GM12878 (cell line): ENCODE measurements at places on chromosomes 1 and 21.

DNA sequence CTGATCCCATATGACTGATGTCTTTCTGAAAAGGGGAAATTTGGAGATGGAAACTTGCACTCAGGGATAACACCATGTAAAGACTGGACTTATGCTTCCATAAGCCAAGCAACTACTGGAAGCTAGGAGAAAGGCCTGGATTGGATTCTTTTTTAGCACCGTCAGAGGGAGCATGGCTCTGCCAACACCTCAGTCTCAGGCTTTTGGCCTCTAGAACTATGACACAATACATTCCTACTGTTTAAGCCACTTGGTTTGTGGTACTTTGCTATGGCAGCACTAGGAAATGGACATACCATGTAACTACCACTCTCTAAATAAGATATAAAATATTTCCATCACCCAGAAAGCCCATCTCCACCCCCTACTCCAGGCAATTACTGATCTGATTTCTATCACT, 139.7 kb downstream of the CYYR1 start:
- no peak for DNase-seq

- DNase-seq = no peak
These were observed 9.6 kb downstream of the LRRC47 start for GRCh38 chr1:3786468-3787348.

DNA sequence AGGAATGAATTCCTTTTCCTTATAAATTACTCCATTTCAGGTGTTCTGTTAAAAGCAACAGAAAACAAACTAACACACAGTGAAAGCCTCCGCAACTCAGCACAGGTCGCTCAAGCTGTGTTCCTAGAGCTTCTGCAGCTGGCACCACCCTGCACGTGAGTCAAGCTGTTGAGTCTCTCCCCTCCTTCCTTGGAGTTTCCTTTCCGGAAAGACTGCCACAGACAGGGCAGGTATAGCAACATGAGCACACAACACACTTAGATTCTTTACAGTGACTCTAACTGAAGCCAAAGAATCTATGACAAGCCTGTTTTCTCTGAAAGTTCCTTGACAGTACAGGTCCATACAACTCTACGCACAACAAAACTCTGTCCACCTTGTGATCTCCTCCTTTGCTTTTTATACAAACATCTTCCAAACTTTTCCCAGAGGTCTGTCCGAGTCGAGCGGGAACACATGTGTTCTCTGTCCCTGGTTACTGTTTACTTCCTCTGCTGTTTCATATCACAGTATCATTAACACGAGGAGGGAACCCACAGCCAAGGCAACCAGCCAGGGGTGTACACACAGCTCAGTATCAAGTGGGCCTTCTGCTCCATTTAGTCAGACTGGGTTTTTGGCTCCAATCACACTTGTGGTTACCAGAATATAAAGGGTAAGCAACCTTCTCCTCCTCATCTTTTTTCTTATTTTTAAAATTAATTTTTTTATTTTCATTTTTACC, 38.7 kb upstream of the DESI2 start:
- DNase-seq = no peak

GRCh38 chr1:41711581-41711980, 207.1 kb downstream of the HIVEP3 start:
- no peak for DNase-seq

GRCh38 chr1:65214340-65215027, 66.5 kb downstream of the AK4 start:
- no peak for DNase-seq

GRCh38 chr1:119958223-119958622, 61.9 kb upstream of the ADAM30 start:
- DNase-seq = no peak

DNA sequence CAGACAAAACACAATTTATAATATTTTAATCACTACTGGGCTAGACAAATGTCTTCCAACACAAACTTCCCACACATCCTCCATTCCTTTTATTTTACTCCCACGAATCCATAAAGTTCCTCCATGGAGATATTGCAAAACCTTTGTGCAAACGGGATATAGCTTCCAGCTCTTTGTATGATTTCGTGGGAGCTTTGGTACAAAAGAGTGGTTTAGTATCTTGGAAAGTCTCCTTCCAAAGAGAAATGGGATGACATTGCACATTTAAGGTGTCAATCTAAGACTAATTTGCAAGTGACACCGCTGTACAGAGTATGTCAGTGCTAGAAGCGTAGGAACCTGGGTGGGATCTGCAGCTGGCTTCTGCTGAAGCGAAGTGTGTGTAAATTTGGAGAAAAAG, 455.2 kb upstream of the RUNX1 start:
- no peak for DNase-seq

- no peak for DNase-seq
These were observed 357 bp upstream of the TXLNA start for GRCh38 chr1:32179193-32179442.

DNA sequence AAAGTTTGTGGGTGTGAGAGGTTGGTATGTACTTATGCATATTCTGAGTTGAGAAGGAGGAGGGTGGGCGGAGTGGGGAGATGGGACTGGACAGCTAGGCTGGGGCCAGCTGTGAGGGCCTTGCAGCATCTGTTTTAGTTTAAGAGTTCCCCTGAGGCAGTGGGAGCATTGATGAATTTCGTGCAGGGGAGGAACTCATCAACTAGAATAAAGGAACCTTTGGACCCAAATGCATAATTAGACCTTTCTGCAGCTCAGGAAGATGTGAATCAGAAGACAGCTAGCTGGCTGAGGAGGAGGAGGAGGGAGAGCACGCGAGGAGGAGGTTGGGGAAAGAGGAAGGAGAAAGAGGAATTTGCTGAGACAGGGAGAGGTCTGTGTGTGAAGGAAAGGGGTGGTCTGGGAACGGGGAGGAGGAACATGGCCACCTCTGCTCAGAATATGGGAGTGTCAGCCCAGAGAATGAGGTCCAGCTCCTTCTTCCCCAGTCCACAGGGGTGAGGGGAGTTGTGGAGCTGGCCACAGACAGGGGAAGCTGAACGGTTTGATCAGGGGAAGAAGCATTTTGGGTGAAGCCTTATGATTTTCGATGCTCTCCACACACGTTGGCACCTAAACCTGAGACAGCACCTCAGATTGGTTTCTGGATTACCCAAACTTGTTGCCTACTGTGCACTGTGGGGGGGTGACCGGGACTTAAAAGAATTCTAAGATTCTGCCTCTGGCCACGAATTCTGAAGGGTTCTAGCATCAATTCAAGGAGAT, 27.7 kb downstream of the MYOG start:
- DNase-seq = no peak

DNA sequence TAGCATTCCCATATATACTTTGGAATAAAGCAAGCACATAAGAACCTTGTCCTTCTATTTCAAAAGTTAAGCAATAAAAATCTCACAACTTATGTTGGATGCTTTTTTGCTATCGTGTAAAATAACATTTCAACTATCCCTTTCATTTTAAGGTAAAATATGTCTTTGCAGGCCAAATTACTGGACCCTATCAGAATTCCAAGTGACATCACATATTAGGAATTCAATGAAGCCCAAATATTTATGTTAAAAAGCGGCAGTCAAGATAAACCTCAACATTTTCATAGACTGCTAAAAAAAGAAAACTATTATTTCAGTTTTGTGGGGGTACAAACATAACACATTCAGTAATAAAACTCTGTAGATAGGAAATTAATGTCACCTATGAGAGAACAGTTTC, 252.0 kb downstream of the KCTD3 start:
- no peak for DNase-seq

- no peak for DNase-seq
These were observed 20.1 kb upstream of the PEX10 start for GRCh38 chr1:2432441-2432844.

DNA sequence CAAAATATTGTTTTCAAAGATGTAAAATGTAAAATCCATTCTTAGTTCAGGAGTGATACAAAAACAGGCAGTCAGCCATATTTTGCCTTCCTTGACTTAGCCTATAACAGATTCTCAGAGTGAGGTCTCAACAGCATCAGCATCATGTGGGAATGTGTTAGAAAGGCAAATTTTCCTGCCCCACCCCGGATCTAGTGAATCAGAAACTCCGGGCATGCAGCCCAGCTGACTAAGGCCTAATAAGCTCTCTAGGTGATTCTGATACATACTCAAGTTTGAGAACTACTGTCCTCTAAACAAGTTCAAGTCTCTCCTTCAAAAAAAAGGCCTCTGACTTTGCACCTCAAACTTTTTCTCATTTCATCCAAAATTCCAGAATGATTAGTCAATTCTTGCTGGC, 46.9 kb upstream of the PRRC2C start:
- DNase-seq = no peak

DNA sequence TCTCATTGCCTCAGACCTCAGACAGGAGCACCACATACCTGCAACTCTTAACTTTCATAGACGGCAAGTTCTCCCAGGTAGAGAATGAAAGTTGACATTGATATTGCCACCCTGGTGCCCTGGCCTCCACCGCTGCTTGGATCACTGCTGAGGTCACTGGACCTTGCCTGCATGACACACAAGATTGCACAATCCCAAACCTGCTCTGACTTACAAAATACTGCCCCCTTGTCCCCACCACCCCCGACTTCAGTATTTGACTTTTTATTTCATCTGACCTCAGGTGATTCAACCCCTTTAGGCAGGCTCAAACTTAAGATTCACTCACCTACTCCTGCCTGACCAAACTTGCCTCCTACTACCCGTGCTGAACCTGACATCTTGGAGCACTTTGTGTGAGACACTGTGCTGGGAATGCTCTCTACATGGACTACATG, 43.1 kb upstream of the S1PR1 start:
- no peak for DNase-seq

DNA sequence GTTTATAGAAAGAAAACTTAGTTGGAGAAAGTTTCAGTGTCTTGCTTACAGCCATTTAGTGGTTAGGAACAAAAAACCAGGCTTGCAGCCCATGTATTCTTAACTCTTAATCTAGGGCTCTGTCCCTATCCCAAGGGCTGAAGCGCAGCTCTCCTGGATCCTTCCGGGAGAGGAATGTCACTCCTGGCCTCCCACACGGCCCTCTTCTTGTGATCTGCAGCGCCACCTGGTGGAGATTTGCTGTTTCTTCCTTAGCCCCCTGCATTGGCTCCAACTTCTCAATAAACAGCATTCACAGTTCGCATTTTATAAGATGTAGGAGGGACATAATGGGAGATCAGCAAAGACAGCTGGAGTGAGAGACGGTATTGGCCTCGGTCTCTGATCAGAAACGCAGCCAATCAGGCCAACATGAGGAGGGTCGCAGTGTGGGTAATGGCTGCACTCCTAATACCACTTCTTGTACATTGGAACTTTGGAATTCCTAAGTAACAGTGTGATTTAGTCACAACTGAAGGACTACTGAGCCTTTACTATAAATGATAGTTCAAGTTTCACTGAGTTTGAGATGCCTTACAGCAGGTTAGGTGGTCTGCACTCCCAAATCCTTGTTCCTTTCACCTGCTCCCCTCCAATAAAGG, 283.4 kb downstream of the ASTN1 start:
- DNase-seq = no peak

DNA sequence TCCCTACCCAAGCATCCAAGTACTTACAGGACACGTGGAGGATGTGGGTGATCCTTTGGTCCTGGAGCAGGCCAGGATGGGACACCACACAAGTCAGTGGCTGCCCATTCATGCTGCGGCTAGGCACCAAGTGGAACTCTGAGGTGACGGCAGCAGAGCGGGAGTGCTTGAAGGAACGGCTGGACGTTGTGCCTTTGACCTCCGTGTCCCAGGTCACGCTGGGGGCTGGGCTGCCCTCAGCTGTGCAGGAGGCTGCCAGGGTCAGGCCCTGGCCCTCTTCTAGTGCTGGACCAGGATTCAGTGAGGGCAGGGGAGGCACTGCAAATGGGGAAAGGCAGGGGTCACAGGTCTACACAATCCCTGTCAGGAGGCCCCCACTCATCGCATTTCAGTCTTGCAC, 7.7 kb upstream of the ARHGAP30 start:
- DNase-seq = no peak

DNA sequence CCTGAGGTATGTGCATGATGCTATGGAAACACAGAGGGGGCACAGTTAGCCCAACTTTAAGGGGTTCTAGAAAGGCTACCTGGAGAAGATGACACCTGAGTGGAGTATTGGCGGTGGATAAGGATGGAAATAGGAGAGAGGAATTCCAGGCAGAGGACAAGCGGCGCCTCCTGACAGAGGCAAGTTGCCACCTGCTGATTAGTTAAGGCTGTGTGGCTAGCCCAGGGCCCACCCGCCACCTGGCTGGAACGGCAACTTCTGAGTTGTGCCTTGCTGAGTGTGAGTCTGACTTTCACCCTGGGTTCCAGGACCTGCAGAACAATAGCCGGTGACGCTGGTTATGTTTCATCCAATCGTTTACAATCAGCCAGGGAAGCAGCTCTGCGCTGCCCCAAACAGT, 126.9 kb upstream of the LMO4 start:
- no peak for DNase-seq

DNA sequence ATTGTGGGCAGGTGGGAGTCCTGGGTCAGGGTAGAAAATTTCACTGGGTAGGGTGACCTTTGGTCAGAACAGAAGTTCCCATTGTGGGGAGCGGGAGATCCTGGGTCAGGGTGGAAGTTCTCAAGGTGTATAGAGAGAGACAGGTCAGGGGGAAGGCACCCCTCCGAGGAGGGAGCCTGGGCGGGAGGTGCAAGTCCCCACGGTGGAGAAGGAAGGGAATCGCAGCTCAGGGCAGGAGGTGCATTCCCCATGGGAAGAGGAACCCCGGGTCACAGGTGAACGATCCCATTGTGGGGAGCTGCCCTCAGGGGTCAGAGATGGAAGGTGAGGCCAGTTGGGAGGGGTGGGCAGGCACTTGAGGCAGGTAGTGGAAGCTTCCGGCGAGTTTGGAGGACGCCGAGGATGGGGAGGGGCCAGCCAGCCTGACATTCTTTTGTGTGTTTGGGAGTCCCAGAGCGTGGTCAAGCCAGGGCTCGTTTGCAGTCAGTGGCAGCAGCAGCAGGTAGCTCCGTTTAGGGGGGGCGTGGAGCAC, 637 bp downstream of the LYPLA2 start:
- DNase-seq = no peak

GRCh38 chr21:42475036-42475435, 21.0 kb downstream of the RSPH1 start:
- no peak for DNase-seq

DNA sequence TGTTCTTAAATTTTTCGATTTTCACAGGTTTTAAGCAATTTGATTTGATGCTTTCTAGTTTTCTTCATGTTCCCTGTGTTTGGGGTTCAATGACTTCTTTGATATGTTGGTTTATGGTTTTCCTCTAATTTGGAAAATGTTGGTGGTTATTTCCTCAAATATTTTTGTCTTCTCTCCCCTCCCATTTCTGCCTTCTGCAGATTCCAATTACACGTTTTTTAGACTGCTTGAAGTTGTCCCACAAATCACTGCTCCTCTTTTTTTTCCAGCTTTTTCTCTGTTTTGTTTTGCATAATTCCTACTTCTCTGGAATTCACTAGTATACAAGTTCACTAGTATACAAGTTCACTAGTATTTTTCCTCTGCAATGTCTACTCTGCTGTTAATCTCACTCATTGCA, 61.3 kb downstream of the FAF1 start:
- no peak for DNase-seq

GRCh38 chr1:54132495-54132894, 20.3 kb downstream of the CDCP2 start:
- no peak for DNase-seq
